Stimulated activated CD8-positive, alpha-beta memory T cell treated with anti-CD3 and anti-CD28 coated beads, Interleukin-7, amount 100 ng/mL, for 24 hours (primary cell): ENCODE measurements at places on chromosomes 13 and 19.

DNA sequence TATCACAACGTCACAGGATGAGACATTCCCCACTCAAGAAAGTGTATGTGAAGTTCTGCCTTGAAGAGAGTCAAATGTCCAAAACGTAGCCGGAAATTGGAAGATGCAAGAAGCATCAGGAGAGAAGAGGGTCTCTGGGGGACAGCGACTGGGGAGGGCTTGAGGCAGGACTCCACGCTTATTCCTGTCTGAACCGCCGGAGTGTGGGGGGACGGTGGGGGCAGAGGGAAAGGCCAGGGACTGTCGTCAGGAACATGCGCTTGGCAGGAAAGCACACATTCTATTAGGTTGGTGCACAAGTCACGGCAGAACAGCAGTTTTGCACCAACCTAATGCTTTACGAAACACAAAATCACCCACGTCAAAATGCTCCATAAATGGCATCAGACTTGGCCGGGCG, 95.3 kb upstream of the TM9SF2 start:
- no peak for DNase-seq

- no peak for DNase-seq
Observed at GRCh38 chr19:58555920-58556621, 1.2 kb upstream of the CHMP2A start.

GRCh38 chr13:91331047-91331915, 16.2 kb upstream of the MIR17HG start:
- DNase-seq: no peak

- no peak for DNase-seq
Observed at GRCh38 chr19:42092350-42092749, 16.4 kb downstream of the ZNF574 start.
